Activated naive CD8-positive, alpha-beta T cell treated with anti-CD3 and anti-CD28 coated beads, Interleukin-2, amount 50 U/mL, for 24 hours (primary cell): ENCODE measurements at places on chromosomes 6 and 20.

GRCh38 chr6:167394339-167394738, 69.5 kb downstream of the TTLL2 start:
- DNase-seq, result no peak

GRCh38 chr6:56850626-56851025, 104.3 kb upstream of the BEND6 start:
- no peak for DNase-seq

DNA sequence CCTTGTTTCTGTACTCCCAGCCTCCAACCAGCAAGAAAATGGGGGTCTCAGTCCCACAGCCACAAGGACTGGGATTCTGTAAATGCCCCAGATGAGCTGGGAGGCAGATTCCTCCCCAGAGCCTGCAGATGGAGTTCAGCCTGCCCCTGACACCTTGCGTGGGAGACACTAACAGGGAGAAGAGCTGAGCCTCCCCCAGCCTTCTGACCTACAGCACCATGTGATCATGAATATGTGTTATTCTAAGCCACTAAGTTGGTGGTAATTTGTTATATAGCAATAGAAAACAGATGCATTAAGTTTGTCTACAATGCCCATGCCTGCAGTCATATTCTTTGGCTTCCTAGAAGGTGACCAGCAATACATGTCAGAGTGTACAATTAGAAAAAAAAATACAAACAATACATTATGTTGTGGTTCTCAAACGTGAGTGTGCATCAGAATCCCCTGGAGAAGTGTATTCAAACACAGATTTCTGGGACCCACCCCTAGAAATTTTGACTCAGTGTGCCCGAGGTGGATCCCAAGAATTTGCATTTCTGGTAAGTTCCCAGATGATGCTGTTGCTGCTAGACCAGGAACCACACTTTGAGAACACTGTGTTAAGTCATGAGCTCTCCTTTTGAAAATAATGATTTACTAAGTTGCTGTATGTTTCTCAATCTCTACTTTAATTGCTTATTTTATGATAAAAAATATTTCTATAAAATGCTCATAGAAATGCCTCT, 39.9 kb downstream of the SLC22A3 start:
- DNase-seq, result no peak

GRCh38 chr6:167735084-167735950, 91.4 kb upstream of the AFDN start:
- no peak for DNase-seq

- no peak for DNase-seq
Measured at GRCh38 chr6:17202526-17202925, 78.6 kb upstream of the RBM24 start.

DNA sequence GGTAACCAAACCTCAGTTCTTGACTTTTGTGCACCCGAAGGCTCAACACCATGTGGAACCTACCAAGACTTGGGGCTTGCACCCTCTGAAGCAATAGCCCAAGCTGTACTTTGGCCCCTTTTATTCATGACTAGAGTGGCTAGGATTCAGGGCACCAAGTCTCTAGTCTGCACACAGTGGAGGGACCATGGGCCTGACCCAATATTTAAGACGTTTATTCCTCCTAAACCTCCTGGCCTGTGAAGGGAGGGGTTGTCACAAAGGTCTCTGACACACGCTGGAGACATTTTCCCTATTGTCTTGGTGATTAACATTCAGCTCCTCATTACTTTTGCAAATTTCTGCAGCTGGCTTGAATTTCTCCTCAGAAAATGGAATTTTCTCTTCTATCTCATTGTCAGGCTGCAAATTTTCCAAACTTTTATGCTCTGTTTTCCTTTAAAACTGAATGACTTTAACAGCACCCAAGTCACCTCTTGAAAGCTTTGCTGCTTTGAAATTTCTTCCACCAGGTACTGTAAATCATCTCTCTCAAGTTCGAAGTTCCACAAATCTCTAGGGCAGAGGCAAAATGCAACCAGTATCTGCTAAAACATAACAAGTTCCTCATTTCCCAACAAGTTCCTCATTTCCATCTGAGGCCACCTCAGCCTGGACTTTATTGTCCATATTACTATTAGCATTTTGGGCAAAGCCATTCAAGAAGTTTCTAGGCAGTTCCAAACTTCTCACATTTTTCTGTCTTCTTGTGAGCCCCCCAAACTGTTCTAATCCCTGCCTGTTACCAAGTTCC, 481.4 kb upstream of the BTBD3 start:
- DNase-seq, result no peak

DNA sequence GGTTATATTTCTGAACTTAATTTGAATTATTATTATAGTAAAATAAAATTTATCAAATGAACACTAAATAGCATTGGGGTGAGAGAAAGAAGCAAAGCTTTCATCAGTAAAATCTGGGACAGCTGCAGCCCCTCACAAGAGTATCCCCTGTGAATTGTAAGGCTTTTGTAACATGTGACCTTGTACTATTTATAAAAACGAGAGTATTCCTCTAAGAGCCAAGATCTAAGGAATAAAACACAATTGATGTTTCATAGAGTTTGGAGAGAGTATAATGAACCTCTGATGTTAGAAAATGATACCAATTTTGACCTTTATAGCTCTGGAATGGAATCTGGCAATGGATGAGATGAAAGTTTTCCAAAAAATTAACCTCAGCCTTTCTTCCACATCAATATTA, 617.2 kb upstream of the ID4 start:
- DNase-seq, result no peak

- no peak for DNase-seq
Measured at GRCh38 chr6:126337323-126337722, 2.6 kb upstream of the CENPW start.

GRCh38 chr6:112752305-112752704, 405.2 kb downstream of the RFPL4B start:
- no peak for DNase-seq

GRCh38 chr6:14147891-14148290, 30.3 kb downstream of the CD83 start:
- no peak for DNase-seq

DNA sequence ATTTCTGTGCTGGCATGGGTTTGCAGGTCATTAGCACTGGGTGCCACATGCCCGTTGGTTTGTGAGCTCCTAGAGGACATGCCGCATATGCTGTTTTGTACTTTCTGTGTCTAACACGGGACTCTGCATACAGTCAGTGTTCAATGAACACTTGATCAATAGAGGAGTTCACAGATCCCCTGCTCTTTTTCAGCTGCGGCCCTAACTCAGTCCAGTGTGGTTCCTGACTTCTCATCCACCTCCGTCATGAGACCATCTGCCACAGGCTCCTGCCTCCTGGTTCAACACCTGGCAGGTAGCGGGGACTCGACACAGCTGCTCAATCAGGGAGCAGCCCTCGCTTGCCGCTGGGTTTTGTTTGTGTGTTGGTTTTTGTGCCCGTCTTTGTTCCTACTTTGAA, 13.8 kb upstream of the BMP7 start:
- no peak for DNase-seq

DNA sequence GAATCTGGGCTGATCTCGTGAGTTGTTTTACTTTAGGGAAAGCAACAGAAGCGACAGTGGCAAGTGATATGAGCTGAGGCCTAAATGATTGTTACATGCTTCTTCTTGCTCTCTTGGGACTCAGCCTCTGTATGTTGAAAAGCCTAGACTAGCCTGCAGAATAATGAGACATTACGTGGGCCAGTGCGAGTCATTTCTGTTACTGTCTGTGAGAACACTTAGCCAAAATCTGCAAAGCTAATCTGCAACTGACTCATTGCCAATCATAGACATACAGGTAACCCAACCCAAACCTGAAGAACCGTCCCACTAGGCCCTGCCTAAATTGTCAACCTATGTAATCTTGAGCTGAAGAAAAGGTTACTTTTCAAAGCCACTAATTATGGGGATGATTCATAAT, 77.4 kb upstream of the F13A1 start:
- no peak for DNase-seq

GRCh38 chr6:73174646-73175045, 50.6 kb downstream of the KHDC1L start:
- DNase-seq, result no peak

DNA sequence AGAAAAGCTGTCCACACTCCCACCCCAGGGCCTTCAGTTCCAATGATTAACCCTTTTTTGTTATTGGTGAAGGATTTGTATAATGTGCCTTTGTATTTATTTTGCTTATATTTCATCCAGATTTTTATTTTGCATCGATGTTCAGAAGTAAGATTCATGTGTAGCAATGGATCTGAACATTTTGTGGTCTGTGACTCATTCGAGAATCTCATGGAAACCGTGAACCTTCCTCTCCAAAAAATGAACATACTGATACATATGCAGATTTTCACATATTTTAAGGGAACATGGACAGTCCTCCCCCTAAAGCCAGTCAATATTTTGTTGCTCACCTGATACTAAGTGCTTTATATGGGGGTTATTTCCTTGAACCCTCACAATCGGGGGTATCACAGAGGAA, 421.8 kb upstream of the SOX4 start:
- no peak for DNase-seq

GRCh38 chr20:50296450-50297375, 106.1 kb downstream of the CEBPB start:
- no peak for DNase-seq

- no peak for DNase-seq
Measured at GRCh38 chr20:16535277-16535676, 38.0 kb downstream of the KIF16B start.

- no peak for DNase-seq
Measured at GRCh38 chr20:46031701-46032254, 2.8 kb downstream of the SLC12A5 start.

DNA sequence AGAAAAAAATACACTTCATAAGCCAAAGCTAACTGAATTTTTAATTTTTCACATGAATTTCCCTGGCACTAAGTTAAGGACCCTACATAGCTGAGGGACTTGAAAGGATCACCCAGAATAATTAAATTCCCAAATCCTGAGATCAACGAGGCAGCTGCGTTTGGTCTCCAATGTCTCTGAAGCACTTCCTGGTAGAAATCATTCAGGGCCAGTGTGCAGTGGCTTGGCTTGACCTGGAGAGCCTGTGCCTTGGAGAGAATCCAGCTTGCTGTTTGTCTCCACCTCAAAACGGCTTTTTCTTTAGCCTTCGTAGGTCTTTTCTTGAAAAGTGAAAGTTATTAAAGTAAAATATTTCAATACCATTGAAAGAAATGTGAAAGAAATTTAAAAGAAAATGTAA, 92.4 kb downstream of the SMOC2 start:
- no peak for DNase-seq

GRCh38 chr20:21125849-21126580, at the start of gene KIZ:
Gene KIZ, plus strand, starts transcription at chr20:21126082. Its CDS starts 34 bp downstream, at chr20:21126116.
- peak; percentile 99 for DNase-seq
